NCI-H774 (cell line): ENCODE measurements at places on chromosomes 2 and 18.

GRCh38 chr2:130337735-130338325 is 4.9 kb upstream of the IMP4 start:
- no peak for DNase-seq

DNA sequence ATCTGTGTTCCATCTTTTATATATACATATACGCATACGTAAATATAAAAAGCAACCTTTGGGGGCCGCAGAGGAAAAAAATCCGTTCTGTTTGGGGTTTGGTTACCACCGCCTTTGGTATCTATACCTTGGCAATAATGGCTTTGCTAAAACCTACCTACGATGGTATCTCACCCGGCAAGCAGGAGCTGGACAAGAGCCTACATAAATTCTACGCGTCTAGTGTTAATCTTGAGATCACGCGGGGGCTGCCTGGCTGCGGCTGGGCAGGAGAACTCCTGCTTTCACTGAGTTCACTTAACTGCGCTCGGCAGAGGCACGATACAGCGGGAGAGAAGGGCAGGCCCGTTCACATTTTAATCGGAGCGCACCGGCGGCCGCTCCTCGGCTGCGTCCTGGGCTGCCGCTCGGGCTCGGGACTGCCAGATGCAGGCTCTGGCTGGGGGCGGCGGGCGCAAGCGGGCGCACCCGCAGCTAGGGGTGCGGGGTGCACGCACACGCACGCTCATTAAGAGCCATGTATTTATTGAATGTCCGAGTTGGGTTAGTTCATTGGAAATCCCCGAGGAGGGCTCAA is 1.7 kb upstream of the POU3F3 start:
- DNase-seq, result no peak

DNA sequence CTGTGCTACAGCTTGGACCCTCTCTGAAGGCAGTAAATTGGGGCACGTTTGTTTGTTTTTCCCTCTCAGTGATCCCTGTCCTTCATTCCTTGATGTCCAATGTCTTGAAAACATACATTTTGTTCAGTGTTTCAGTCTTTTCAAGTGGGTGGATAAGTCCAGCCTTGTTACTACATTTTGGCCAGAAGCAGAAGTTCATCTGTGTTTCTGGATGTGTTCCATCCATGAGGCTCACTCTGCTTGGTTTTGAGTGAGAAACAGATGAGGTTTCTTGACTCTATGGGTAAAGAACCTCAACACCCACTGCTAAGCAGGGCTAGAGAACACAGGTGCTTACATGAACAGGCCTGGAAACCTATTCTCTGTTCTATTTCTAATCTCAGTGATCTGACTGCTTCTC is 74.5 kb upstream of the RFX8 start:
- no peak for DNase-seq

GRCh38 chr2:178377046-178377445 is 73.9 kb downstream of the PRKRA start:
- no peak for DNase-seq

DNA sequence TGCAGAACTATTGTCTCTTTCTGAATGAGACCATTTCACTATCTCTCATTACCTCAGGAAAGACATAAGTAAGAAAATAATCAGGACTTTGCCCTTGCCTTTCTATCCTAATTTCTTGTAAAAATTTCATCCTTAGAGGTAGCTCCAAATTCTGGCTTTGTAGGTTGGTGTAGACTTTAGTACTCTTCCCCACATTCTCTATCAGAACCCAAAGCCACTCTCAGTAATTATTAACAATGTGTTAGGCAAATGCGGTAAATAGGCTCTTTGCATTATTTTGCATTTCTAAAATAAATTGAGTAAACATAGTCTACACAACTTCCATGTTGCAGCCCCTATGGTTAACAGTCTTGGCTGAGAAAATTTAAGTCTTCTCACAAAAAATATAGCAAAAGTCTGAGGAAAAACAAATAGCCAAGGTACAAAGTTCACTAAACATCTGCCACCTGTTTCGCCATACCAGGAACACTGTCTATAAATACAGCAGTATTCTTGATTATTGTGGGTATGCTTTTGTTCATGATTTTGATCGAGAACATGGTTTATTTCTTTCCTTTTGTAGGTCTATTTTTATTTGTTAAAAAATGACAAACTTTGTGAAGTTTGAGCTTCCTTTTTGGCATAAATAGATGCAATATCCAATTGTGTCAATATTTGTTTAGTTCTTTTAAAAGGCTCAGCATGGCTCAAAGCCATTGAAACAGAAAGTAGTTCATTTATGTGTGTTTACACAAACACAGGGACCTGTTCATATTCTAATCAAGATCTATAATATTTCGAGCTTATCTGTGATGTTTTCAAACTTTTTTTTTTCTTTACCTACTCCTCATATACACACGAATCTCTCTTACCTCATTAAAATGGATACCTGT is 1061.5 kb downstream of the CNTNAP5 start:
- DNase-seq, result peak; percentile 22

GRCh38 chr18:75005626-75006025 is 203.3 kb downstream of the PTGR3 start:
- no peak for DNase-seq

DNA sequence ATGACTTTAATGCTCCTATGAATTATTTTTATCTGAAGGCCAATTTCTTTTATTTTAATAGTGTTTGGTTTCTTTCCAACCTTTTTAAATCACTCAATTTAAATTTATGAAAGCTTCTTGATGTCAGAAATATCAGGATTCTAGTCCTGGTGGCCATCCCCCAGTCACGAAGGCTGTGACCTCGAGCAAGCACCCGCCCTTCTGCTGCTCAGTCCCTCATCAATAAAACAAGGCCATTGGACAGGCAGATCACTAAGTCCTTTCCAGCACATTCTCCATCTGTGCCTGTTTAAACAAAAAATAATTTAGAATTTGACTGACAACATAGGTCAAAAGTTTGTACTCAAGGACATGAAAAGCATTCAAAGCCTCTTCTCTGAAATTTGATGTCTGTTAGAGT is 483.6 kb upstream of the VRK2 start:
- DNase-seq, result no peak

DNA sequence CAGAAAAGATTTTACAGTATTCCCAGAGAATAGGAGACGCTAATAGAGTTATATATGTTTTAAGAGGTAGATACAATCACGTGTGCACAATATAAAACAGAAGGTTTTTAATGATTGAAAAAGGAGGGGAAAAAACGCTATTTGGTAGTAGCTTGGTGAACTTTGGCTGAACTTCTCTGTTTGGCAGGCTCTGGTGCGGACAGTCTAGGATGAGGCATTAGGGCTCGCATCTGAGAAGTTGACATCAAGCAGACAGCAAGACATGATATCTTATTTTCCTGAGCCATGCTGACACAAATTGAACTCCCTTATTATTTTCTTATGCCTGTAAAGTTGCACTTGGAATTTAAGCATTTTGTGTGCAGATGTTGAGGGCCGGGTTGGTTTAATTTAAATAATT is 176.6 kb downstream of the EN1 start:
- DNase-seq, result no peak

GRCh38 chr2:164617466-164617865 is 3.8 kb downstream of the GRB14 start:
- DNase-seq, result no peak

GRCh38 chr18:44848644-44849335 is 168.1 kb downstream of the SETBP1 start:
- DNase-seq, result peak; percentile 1

GRCh38 chr18:36398419-36398818 is 100.9 kb downstream of the FHOD3 start:
- no peak for DNase-seq

- DNase-seq, result no peak
Measured at GRCh38 chr2:241799522-241800197, 9.3 kb upstream of the NEU4 start.

DNA sequence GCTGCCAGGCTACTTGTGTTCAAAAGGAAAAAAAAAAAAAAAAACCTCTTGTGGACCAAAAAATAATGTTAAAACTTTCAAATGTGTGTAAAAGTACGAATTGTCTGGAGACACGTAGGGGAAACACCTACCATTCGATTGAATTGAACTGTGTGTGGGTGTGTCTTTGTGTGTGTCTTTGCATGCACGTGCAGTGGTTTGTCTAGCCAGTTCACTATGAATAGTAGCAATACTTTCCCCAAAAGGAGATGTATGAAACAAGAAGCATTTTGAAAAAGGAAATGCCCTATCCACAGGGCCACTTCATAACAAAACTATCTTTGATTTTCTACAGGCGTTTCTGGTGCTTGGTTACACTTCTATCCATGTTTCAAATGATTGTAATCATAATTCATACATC is 186.8 kb downstream of the RPRM start:
- no peak for DNase-seq
